Fibroblast of lung (primary cell): ENCODE measurements at places on chromosomes 12 and 14. TPM values are rescaled to one million over a fixed set of nuclear protein-coding genes. Genes with fewer than 3 reads are reported as not detected.

- no peak for DNase-seq
Measured at GRCh38 chr14:56733396-56733795, 76.9 kb downstream of the OTX2 start.

- DNase-seq, result no peak
Measured at GRCh38 chr12:120225852-120226640, 25.1 kb upstream of the RPLP0 start.

- DNase-seq, result no peak
Measured at GRCh38 chr14:89144066-89144465, 273.0 kb downstream of the FOXN3 start.

DNA sequence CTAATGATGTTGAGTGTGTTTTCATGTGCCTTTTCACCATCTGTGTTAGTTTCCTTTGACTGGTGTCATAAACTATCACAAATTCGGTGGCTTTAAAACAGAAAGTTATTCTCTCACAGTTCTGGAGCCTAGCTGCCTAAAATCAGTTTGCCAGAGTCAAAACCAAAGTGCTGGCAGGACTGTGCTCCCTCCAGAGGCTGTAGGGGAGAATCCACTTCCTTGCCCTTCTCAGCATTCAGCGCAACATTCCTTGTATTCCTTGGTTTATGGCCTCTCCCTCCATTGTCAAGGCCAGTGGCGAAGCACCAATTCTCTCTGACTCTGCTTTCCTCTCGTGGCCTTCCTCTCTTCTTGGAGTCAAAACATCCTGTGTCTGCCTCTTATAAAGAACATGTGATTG, 174.2 kb upstream of the PDE3A start:
- peak; percentile 11 for DNase-seq

GRCh38 chr14:54116198-54116885, 159.7 kb upstream of the BMP4 start:
- no peak for DNase-seq

- DNase-seq, result peak; percentile 2
Measured at GRCh38 chr12:27112871-27113270, 30.5 kb upstream of the C12orf71 start.

GRCh38 chr12:11705010-11705409, 55.5 kb downstream of the ETV6 start:
- DNase-seq, result peak; percentile 95

The USP44 gene
- 7.0 and 21.5 TPM in 2 replicates for polyA plus RNA-seq
